ENCODE measurements at places on chromosomes 5 and 9. TPM values are rescaled to one million over a fixed set of nuclear protein-coding genes. Genes with fewer than 3 reads are reported as not detected.

- no peak for DNase-seq
Observed at GRCh38 chr9:110291921-110292557, 35.7 kb upstream of the TXN start.

DNA sequence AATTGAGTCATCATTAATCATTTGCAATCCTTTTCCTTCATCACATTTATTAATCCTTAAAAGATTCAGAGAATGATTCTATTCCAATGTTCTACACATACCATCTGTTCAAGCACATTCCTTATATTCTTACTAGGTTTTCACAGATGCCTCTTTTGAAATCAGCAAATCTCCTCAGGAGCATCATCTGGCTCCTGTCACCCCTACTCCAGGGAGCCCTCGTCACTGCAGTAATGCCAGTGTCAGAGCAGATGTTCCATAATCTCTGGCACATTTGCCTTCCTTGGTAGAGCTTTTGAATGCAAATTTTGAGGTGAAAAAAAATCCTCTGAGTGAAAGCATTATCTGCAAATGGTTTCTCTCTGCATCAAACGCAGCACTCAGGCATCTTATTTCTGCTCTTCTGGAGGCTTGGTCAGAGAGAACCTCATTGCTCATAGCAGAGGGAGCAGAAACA, 7.6 kb upstream of the KCNV2 start:
- no peak for DNase-seq

The ZFP2 gene
- polyA plus RNA-seq = 0.04 TPM

The PNPLA7 gene
- polyA plus RNA-seq = 1.1 TPM

Measured in A549 (cell line).